Kidney epithelial cell (primary cell): ENCODE measurements at places on chromosomes 5 and 9. TPM values are rescaled to one million over a fixed set of nuclear protein-coding genes. Genes with fewer than 3 reads are reported as not detected.

The ORM2 gene
- not detected in 2 replicates for total RNA-seq

The SOHLH1 gene
- total RNA-seq = not detected in 2 replicates

The CCL28 gene
- total RNA-seq = 4.7 and 7.5 TPM in 2 replicates

The CA9 gene
- 0.04 and 0.27 TPM in 2 replicates for total RNA-seq

The ARSB gene
- total RNA-seq = 17.2 and 17.5 TPM in 2 replicates

DNA sequence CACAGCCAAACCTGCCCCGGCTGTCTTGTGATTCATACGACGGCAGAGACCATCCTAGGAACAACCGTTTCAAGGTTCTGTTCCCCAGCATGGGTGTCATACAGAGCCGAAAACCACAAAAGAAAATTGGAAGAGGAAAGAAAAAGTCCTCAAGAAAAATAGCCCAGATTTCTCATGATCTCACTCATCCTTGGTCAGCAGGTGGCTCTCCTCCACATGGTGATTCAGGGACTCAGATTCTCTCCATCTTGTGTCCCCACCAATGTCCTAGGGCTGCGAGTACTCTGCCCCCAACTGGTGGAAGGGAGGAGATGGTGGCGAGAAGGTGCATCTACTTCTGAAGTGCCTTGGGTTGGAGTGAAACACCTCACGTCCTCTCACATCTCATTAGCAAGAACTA, 25.6 kb downstream of the PDZD2 start:
- no peak for DNase-seq

GRCh38 chr9:72695365-72695764, 174.0 kb downstream of the TMC1 start:
- DNase-seq = no peak

- DNase-seq = no peak
Measured at GRCh38 chr5:32280656-32281081, 32.1 kb downstream of the MTMR12 start.

DNA sequence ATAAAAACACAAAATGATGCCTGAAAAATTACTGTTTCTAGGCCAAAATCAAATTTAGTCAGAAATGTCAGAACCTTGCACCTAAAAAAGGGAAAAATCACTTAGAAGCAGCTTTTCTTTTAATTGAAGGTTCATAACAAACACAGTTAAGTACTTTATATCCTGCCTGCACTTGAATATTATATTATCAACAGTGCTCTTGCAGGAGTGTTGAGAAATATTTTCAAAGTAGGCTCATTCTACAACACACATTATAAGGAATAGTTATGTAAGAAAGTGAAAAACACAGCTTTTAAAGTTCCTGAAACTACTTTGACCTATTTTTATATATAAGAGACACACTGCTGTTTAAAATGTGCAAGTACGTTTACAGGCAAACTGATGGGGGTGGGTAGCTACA, 8.3 kb downstream of the EDIL3 start:
- no peak for DNase-seq

DNA sequence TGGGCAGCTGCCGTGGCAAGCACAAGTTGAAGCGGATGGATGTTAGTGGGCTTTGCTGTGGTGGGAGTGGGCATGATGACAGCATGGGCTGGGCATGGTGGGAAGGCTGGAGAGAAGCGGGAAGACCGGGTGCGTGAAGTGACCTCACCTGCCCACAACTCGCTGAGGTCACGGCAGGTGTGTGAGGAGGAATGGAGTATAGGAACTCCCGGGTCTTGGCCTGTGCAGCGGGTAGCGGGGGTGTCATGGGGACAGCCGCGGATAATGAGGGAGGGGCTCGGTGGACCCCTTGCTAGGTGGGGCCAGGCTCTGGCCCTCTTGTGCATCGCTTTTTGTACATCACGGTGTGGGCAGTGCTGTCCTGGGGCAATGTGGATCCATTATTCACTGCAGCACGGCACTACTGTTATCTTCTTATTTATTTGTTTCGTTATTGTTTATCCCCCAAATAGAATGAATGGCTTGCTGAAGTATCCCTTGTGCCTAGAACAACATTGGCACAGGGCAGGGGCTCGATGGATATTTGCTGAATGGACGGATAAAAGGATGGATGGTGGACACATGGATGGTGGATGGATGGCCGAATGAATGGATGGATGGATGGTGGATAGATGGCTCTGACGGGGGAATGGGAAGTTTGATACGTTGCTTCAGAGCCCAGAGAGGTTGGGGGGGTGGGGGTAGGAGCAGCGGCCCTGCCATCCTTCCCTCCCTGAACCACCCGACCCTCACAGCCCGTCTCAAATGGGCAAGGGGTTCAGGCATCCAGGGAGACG, 14.6 kb downstream of the PROP1 start:
- DNase-seq = no peak

GRCh38 chr5:72720205-72720604, 96.3 kb upstream of the TNPO1 start:
- DNase-seq = no peak

- no peak for DNase-seq
Measured at GRCh38 chr5:21159510-21160059, 1171.6 kb upstream of the CDH18 start.

- no peak for DNase-seq
Measured at GRCh38 chr5:160665460-160665859, 186.6 kb downstream of the ATP10B start.

DNA sequence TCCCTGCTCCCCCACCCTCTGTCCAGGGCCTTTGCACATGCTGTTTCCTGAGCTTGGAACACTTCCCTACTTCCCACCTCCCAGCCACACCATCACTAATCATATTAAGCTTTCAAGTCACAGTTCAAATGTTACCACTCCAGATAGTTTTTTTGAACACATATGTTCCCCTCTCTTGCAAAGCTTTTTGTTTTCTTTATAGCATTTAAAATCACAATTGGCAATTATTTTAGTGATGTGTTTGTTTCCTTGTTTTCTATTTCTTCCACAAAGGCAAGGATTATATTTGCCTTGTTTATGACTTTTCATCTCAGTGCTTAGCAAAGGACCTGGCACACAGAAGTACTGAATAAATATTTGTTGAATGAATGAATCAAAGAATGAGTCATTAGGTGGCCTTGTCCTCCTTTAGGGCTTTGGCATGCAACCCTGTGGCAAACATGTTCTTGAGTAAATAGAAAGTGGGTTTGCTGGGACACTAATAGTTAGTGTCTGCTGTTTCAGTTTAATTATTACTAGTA, 386.8 kb downstream of the FGF10 start:
- DNase-seq = peak; percentile 19

- no peak for DNase-seq
Measured at GRCh38 chr9:85971731-85972130, 30.8 kb downstream of the NAA35 start.

- no peak for DNase-seq
Measured at GRCh38 chr9:129332581-129332980, 154.5 kb upstream of the IER5L start.

- DNase-seq = no peak
Measured at GRCh38 chr5:7881091-7881490, 12.1 kb downstream of the MTRR start.

GRCh38 chr9:34633851-34634550, 3.6 kb downstream of the SIGMAR1 start:
- no peak for DNase-seq

DNA sequence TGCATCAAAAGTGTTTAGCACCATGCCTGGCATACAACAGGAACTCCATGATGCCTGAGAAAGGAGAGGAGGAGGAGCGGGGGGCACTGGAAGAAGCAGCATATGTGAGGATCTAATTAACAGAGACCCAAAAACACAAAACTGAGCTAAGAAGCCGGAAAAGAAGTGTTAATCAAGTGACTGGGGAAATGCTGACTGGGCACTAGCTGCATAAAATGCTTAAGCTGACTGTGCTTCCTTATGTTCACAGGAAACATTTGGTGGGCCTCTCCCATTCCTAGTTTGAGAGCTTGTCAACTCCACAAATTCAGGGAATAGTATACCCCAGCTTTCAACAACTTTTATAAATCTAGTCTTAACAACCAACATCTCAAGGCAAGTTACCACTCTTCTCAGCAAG, 26.6 kb downstream of the DEPDC1B start:
- DNase-seq = no peak

DNA sequence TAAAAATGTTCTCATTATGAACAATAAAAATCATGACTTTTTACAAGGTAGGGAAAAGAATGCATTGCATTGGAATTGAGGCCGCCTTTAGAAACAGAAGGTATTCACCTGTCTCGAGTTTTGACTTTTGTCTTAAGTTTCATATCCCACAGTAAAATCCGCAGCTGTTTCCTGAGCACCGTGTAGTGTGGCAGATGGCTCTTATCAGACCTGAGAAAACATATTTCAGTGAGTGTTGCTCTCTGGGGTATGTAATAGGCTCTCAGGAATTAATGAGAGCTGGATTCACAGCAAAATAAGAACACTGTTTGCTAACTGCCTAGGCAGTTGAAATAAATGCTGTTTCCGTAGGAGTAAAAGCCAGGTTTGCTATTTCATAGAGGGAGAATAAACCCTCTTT, 221.4 kb downstream of the CFAP90 start:
- DNase-seq = no peak

DNA sequence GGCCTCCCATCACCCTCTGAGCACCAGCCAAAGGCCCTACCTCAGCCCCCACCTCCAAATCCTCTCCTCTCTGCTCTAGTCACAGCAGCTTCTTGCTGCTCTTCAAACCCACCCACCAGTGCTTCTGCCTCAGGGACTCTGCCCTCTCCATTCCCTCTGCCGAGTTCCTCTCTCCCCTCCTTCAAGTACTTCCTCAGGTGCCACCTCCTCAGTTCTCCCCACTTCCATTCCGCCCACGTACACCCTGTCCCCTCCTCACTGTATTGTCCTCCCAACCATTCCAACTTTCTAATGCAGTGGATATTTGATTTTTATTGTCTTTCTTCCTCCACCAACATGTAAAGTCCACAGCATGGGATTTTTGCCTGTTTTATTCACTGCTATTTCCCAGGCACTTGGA, 43.2 kb downstream of the C5orf15 start:
- no peak for DNase-seq

DNA sequence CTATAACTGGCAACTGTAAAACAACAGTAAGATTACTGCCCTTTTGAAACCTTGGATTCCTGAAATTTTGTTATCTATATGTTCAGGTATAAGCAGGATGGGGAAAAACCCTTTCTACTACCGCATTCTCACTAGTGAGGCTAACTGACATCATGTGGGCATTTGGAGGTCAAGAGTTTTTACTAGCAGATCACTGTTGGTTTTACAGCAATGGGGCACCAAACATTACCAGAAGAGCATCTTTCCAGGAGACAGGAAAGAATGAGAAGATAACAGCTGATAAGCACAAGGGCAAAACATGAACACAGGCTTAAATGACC, 20.9 kb upstream of the TTC33 start:
- DNase-seq = no peak

DNA sequence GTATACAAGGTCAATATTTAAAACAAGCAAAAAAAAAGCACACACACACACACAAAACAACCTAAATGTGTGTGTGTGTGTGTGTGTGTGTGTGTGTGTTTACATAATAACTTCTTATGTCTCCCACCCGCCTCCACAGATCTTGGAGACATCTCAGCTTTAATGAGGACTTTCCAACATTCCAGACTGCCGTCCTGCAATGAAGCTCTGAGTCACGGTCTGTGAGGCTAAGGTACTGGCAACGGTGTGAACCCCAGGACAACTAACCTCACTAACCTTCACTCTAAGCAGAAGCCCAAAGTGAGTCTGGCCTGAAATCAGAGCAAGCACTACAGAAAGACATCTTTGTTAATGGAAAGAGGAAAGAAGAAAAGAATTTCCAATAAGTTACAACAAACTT, 22.3 kb downstream of the ZNF474 start:
- no peak for DNase-seq

DNA sequence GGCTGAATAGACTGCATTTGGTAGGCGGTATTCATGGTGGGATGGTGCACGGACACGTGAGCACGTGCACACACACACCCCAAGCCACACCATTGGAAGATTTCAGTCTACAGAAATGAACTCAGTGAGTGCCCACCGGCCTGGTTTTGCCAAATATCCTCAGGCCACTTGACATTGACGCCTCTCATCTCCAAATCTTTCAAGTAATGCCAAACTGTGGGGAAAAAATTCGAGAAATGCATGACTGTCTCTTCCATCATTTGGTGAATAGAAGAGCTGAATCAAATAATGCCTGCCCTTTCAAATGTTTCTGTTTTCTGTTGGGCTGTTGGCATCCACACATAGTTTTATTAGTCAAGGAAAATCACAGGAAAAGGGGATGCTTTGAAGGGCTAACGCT, 182.3 kb upstream of the EFNA5 start:
- no peak for DNase-seq

- DNase-seq = no peak
Measured at GRCh38 chr5:56169281-56169680, 63.8 kb downstream of the ANKRD55 start.
